ENCODE measurements at places on chromosomes 4 and X. TPM values are rescaled to one million over a fixed set of nuclear protein-coding genes. Genes with fewer than 3 reads are reported as not detected.

GRCh38 chr4:74133786-74134499 lies 24.0 kb upstream of the MTHFD2L start:
- H3K27ac ChIP-seq, result no peak overlapping the region
- peak; percentile 28 for DNase-seq
- H3K36me3 ChIP-seq, result no peaks in the 10 kb centered on the region
- no peaks in the 10 kb centered on the region for H3K4me1 ChIP-seq
- H3K4me3 ChIP-seq, result no peak overlapping the region

- H3K4me1 ChIP-seq, result peaks cover 14% of the 10 kb centered on the region
- no peak for DNase-seq
- H3K27ac ChIP-seq, result peak overlapping the region; percentile 90
- no peaks in the 10 kb centered on the region for H3K27me3 ChIP-seq
- H3K36me3 ChIP-seq, result peaks cover 6% of the 10 kb centered on the region
- H3K4me3 ChIP-seq, result peak overlapping the region; percentile 88
These were observed 482 bp upstream of the MBTPS2 start for GRCh38 chrX:21838937-21839333.

DNA sequence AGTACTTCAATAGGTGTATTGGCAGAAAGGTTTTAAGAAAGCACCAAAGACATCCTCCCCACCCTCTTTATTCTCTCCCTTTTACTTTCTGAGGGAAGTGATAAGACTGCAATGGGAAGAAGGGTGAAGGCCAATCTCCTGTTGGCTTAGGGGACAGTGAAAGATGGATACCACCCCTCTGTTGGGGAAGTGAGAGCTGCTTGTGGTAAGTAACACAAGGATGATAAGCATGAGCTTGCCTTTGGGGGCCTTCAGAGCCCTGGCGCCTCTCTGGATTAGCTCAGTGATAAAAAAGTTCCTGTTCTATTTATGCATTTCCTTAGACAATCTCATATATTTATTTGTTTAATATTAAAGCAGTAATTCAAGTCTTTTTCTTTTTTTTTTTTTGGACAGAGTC lies 5.2 kb upstream of the KLF8 start:
- no peak overlapping the region for H3K27ac ChIP-seq
- H3K36me3 ChIP-seq, result no peaks in the 10 kb centered on the region
- H3K4me3 ChIP-seq, result no peak overlapping the region
- H3K27me3 ChIP-seq, result peaks cover 4% of the 10 kb centered on the region

DNA sequence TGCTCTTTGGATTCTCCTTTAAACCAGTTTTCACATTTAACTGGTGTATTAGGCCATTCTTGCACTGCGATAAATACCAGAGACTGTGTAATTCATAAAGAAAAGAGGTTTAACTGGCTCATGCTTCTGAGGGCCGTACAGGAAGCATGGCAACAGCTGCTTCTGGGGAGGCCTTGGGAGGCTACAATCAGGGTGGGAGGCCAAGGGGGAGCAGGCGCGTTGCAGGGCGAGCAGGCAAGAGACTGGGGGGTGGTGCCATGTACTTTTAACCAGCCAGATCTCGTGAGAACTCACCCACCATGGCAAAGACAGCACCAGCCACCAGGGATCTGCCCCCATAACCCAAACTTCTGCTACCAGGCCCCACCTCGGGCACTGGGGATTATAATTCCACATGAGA lies 38.1 kb downstream of the RNF212 start:
- no peak for DNase-seq
- H3K27me3 ChIP-seq, result peaks cover 13% of the 10 kb centered on the region
- H3K4me1 ChIP-seq, result peaks cover 5% of the 10 kb centered on the region
- H3K27ac ChIP-seq, result no peak overlapping the region
- no peak overlapping the region for H3K4me3 ChIP-seq

- no peak for DNase-seq
- H3K27ac ChIP-seq, result no peak overlapping the region
- H3K4me3 ChIP-seq, result no peak overlapping the region
- H3K27me3 ChIP-seq, result peaks cover 9% of the 10 kb centered on the region
- no peaks in the 10 kb centered on the region for H3K4me1 ChIP-seq
These were observed 11.8 kb upstream of the SH3RF1 start for GRCh38 chr4:169282429-169283113.

- no peak for DNase-seq
- H3K4me1 ChIP-seq, result no peaks in the 10 kb centered on the region
- H3K36me3 ChIP-seq, result no peaks in the 10 kb centered on the region
- no peak overlapping the region for H3K27ac ChIP-seq
- no peak overlapping the region for H3K4me3 ChIP-seq
These were observed 8.7 kb upstream of the TECRL start for GRCh38 chr4:64417974-64418373.

SYP gene
- 3.3 TPM for total RNA-seq

GPR50 gene
- total RNA-seq, result not detected

DNA sequence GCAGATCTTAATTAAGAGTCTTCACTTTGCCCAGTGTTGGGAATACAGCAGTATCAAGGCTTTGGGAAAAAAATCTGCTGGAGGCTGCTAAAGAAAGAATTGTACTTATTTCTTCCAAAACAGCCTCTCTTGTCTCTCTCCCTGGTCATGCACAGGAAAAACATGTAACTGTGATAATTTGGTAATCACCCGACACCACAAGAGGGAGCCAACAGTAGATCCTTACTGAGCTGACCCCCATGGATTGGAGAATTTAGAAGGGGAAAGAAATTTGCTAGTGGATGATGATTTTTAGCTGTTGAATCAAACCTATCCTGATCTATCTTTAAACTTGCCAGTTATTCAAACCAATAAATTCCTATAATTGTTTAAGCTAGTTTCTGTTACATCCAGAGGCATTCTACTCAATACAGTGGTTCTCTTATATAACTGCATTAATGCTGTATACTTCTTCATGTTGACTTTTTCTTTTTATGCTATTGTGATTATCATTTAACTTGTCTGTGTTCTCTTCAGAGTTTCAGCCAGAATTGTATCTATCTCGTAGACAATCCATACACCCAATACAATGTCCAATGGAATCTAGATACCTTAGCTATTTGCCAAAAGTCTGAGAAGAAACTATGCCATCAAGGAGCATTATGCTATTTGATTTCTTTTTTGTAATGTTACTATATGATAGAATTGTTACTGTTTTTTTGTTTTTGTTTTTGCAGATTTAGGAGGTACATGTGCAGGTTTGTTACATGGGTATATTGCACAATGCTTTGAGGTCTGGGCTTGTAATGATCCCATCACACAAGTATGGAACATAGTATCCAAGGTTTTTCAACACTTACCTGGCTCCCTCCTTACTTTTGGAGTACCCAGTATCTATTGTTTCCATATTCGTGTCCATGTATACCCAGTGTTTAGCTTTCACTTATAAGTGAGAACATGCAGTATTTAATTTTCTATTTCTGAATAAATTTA lies 31.3 kb upstream of the ARHGEF38 start:
- no peaks in the 10 kb centered on the region for H3K36me3 ChIP-seq
- no peak for DNase-seq
- peaks cover 7% of the 10 kb centered on the region for H3K27me3 ChIP-seq
- no peaks in the 10 kb centered on the region for H3K4me1 ChIP-seq
- H3K4me3 ChIP-seq, result no peak overlapping the region

DNA sequence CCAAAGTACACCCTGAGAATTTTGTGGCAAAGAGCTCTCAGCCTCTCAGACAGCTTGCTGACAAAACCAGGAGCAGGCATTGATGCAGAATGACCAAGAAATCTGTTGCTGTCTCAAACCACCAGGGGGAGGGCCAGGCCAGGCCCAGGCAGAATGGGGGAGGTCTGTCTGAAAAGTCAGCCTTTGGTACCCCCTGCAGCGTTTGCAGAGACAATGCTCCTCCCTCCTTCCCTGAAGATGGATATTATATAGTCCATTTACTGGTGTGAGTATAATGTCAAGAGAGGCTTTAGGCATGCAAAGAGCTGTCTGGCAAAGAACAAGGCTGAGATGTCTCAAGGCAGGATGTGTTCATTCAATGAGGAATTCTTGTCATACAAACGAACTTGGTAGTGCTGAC lies 52.9 kb upstream of the TRPC5OS start:
- DNase-seq, result no peak
- H3K4me3 ChIP-seq, result no peak overlapping the region
- no peaks in the 10 kb centered on the region for H3K27me3 ChIP-seq
- H3K36me3 ChIP-seq, result no peaks in the 10 kb centered on the region

PARM1 gene
- not detected for total RNA-seq

PRSS12 gene
- not detected for total RNA-seq

DNA sequence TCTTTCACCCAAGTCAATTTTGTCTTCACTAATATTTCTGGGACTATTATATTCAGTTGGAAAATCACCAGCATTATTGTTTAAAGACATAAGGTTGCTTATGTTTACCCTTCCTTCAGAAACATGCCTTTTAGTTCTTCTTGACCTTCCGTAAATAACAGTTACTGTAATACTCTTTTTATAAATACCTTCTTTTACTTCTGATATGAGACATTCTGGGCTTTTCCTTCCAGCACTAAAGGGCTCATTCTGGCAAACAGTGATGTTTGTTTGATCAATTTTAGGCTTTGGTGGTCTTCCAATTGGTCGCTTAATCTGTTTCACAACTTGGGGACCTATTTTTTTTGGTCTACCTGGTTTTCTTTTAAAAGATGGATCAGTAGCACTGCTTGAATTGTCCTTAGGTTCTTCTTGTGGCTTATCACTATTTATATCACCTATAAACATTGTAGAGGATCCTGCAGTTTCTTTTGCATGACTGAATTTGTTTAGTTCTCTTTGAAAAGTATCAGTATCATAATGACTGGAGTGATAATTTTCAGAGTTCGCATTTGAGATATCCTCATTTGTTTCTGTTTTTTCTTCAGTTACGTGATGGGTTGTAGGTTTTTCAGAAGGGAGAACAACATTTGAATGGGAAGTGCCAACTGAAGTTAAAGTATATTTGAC lies 64.8 kb downstream of the NCAPG start:
- H3K27me3 ChIP-seq, result no peaks in the 10 kb centered on the region
- H3K27ac ChIP-seq, result no peak overlapping the region
- no peaks in the 10 kb centered on the region for H3K4me1 ChIP-seq
- no peak for DNase-seq
- H3K4me3 ChIP-seq, result no peak overlapping the region

DNA sequence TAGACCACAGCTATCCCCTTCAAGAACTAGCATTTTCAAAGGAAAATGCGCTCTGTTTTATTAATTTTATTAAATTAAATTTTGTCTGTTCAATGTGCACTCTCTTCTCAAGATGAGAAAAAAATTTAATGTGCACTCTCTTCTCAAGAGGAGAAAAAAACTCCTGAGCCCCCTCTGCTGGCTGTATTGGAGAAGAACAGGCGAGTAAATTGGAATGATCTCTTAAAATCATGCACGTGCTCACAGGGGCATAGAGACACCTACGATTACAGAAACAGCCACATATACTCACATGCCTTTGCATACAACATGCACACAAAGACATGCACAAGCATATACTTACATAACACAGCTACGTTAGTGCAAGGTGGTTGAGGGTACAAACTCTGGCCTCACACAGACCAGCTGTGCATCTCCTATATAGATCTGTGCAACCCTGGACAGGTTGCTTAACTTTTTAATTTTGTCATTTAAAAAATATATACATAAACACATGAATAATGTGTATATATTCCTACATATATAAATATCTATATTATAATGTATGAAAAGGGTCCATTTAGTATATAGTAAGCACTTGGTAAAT lies 176.2 kb upstream of the CXorf66 start:
- no peak for DNase-seq
- no peaks in the 10 kb centered on the region for H3K27me3 ChIP-seq
- H3K27ac ChIP-seq, result no peak overlapping the region
- no peaks in the 10 kb centered on the region for H3K4me1 ChIP-seq

- H3K27me3 ChIP-seq, result peaks cover 3% of the 10 kb centered on the region
- DNase-seq, result no peak
- no peaks in the 10 kb centered on the region for H3K4me1 ChIP-seq
- no peak overlapping the region for H3K4me3 ChIP-seq
- H3K27ac ChIP-seq, result no peak overlapping the region
These were observed 113.1 kb downstream of the SHROOM4 start for GRCh38 chrX:50700921-50701320.

TSPAN5 gene
- 34.1 TPM for total RNA-seq

DNA sequence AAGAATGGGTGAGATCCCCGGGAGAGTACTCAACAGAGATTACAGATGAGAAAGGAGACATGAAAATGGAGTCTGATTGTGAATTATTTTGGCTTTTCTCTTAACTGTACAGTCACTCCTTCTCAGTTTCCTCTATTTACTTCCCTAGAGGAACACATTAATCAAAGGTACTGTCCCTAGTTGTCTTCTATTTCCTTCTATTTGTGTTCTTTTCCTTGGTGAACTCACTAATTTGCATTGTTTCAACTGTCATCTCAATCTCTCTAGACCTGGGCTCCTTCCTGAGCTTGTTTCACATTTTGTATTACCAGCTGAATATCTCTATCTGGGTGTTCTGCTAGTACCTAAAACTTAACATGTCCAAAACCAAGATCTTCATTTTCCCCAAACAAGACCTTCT lies 59.8 kb downstream of the ABCB7 start:
- no peak for DNase-seq
- no peak overlapping the region for H3K4me3 ChIP-seq
- no peaks in the 10 kb centered on the region for H3K27me3 ChIP-seq

DNA sequence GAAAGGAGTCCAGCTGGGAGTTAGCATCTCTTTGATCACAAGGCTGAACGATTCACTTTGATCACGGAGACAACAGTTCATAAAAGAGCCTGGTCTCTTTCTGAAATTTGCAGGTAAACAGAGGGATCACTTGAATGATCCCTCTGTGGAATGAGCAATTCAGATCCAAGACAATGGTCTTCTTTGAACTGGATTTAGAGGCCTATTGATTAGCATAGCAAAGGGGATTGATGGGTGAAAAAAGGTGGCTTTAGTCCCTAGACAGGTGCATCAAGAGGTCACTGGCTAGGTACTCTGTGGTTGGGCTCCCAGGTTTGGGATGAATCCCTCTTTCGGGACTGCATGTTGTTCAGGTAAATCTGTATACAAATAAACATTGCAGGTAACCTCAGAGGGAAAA lies 223.8 kb upstream of the TAPT1 start:
- no peak for DNase-seq
- H3K36me3 ChIP-seq, result no peaks in the 10 kb centered on the region
- no peak overlapping the region for H3K27ac ChIP-seq
- H3K4me3 ChIP-seq, result no peak overlapping the region
- H3K27me3 ChIP-seq, result no peaks in the 10 kb centered on the region

DNA sequence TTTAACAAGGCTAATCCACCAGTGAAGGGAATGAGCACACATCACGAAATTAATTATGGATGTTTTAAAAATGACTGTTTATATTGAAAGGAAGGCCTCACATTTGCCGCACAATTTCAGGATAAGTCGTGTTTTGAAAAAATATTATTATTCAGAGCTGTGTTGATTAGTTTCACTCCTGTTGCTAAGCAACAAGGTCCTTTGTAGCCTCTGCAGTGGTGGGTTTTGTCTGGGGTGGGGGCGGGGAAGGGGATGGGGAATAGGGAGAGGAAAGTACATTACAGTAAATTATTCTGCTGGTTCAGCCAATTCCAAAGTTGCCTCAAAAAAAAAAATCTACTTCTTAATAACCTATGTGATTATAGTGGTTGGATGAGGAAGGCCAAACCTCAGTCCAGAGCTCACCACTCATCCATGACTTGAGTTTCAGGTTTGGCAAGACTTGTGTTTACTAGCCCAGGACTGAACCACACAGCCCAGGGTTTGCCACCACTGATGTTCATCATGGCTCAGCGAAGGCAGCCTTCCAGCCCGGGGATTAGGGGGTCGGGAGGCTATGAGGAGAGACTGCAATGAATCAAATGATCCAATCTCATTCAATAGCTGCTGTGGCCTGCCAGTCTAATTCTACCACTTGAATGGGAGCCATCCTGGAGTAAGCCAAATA lies 162.5 kb upstream of the ATP6AP2 start:
- H3K27ac ChIP-seq, result no peak overlapping the region
- H3K36me3 ChIP-seq, result no peaks in the 10 kb centered on the region
- H3K4me1 ChIP-seq, result peaks cover 8% of the 10 kb centered on the region
- no peak overlapping the region for H3K4me3 ChIP-seq

GRCh38 chr4:27886120-27886519 lies 1025.5 kb downstream of the STIM2 start:
- H3K36me3 ChIP-seq, result no peaks in the 10 kb centered on the region
- H3K27ac ChIP-seq, result no peak overlapping the region
- no peak overlapping the region for H3K4me3 ChIP-seq
- H3K4me1 ChIP-seq, result no peaks in the 10 kb centered on the region

Data from activated T-helper 1 cell treated with anti-CD3 and anti-CD28 coated beads, Interleukin-12 subunit alpha, Interleukin-12 subunit beta, Interleukin-2, Interleukin-4 antibody, amounts not matched to agents 30 ng/mL and 10 ng/mL and 1 ng/mL, durations not matched to agents 14 hours and 24 hours and 36 hours (primary cell).